ENCODE measurements at places on chromosomes 6 and 20.

- DNase-seq, result no peak
Observed at GRCh38 chr20:20497242-20497978, 129.5 kb downstream of the INSM1 start.

DNA sequence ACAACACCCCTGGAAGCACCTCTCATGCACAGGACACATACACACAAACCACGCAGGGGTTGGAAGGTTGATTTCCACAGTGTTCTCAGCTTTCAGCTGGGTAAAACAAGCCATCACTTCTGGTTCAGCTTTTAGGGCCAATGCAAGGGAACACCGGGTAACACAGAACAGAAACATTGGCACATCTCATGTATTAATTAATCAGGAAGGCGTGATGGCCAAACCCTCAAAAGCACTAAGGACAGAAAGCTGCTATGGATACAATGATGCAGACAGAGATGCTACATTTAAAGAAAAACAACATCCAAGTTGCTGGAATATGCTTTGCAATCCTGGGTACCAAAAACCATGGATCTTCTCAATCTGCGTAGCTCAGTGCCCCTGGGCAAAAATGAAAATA lies 104.3 kb upstream of the BEND6 start:
- DNase-seq, result no peak

DNA sequence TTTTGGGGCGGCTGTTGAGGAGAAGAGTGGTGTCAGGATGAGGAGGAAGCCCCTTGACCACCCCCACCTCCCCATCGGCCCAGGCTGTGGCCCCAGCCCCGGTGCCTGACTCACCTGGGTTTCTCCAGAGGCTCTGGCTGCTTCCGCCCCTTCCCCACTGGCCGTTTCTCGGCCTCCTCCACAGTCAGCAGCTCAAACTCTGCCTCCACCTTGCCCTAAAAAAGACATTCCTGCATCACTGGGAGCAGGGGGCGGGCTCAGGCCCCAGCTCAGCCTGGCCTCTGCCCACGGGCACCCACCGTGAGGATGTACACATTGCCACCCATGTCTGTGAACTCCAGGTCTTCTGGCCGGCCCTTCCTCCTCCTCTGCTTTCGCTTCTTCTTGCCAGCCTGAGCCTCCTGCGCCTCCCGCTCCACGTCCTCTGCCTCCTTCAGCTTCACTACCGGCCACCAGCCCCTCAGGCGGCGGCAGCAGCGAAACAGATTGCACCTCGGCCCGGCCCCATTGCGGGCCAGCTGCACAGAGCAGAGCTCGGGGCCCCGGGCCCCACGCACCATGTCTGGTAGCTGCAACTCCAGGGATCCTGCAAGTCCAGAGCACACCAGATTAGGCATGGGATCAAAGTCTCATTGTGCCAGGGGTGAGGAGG lies 17.3 kb downstream of the ERGIC3 start:
- DNase-seq, result no peak

DNA sequence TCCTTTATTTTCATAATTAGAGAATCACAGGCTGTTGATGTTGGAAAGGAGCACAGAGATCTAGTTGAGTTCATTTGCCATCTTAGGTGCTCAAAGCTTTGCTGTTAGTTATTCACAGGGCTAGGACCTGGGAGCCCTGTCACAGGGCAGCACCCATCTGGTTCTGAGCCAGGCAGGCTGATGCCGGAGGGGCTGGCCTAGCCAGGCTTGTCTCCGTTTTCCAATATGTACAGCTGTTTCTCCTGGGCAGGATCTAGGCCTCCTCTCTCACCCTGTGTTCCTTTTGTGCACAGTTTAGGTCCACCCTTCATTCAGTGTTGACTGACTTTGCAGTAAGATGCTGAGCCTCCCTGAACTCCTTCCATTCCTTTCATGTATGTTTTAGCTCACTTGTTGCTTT lies 33.4 kb downstream of the LRRC1 start:
- DNase-seq, result no peak

- no peak for DNase-seq
Observed at GRCh38 chr6:47478233-47479139, 897 bp downstream of the CD2AP start.

DNA sequence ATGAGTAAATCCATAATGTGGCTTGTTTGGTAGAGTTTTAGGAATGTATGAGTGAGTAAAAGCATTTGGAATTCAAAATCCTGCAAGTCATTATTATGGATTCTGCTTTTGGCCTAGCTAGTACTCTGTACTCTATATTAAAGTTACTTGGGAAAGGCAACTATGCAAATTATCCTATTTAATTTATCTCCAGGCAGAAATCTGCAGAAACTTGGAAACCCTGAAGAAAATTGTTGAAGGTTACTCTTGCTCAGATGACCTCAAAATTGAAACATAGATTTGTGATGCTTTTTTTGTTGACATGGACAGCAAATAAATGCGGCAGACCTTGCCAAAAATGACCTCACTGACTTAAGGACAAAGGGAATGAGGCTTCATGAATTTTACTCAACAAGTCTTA lies 477.1 kb upstream of the EYS start:
- DNase-seq, result no peak

- DNase-seq, result no peak
Observed at GRCh38 chr6:46419576-46420002, 71.7 kb downstream of the RCAN2 start.

- DNase-seq, result no peak
Observed at GRCh38 chr6:75788894-75789293, 39.9 kb downstream of the MYO6 start.

GRCh38 chr6:114874410-114874809 lies 531.6 kb upstream of the HS3ST5 start:
- DNase-seq, result no peak

GRCh38 chr6:84065693-84066290 lies 32.2 kb downstream of the MRAP2 start:
- DNase-seq, result no peak

DNA sequence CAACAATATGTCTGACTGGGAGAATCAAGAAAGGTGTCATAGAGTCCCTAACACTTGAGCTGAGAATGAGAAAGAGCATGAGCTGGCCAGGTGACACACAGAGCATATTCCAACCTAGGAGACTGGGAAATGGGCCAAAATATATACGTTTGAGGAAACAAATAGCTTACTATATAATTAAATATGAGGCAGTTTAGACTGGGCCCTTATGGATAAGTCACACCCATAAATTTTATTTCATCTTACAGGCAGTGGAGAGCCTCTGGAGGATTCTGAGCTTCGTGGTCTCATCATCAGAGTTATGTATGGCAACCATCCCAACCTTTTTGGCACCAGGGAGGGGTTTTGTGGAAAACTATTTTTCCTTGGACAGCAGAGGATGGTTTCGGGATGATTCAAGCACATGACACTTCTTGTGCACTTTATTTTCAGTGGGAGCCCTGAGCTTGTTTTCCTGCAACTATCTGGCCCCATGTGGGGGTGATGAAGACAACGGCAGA lies 12.9 kb upstream of the NQO2 start:
- DNase-seq, result no peak

DNA sequence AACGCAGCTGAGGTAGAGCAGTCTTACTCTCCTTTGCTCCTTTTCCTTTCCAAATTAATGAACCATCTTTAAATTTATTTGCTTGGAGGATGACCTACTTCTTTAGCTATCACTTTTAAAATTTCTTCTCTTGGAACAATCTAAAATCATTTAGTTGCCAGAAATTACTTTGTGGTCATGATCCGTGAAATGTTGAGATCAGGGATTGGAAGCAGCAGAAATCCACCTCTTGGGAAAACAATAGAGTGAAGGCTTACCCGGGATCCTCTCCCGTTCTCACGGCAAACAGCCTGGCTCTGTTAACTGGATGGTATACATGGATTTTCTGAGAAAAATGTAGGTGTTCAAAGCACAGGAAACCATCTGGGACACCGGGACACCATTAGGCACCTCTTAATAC lies 7.7 kb downstream of the AKAP12 start:
- no peak for DNase-seq

GRCh38 chr6:340991-341827 lies 48.9 kb downstream of the DUSP22 start:
- no peak for DNase-seq

DNA sequence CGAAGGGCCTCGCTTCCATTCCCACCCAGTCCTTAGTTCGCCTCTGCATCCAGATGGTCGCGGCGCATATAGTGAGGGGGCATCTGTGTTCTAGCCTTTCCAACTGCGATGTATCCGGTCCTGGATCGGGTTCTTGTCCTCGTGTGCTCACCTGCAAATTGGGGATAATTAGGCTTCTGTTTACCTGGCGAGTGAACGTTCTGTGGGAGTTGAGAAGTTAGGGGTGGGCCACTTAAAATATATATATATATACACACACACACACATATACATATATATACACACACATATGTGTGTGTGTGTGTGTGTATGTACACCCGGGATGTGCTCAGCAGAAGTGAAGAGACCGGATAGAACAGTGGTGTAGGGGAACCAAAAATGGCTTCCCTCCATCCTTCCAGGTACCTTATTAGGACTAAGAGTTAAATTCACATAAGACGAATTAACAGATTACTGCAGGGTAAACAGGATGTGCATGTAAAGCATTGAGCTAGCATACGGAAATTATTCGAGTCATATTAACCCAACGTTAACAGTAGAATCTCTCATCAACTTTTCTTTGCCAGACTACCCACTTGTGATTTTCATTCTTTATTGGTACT lies 537 bp downstream of the CSTF1 start:
- DNase-seq, result no peak

- DNase-seq, result no peak
Observed at GRCh38 chr6:19037607-19038006, 650.5 kb downstream of the RNF144B start.

- no peak for DNase-seq
Observed at GRCh38 chr6:157185986-157186385, 137.3 kb downstream of the TMEM242 start.

DNA sequence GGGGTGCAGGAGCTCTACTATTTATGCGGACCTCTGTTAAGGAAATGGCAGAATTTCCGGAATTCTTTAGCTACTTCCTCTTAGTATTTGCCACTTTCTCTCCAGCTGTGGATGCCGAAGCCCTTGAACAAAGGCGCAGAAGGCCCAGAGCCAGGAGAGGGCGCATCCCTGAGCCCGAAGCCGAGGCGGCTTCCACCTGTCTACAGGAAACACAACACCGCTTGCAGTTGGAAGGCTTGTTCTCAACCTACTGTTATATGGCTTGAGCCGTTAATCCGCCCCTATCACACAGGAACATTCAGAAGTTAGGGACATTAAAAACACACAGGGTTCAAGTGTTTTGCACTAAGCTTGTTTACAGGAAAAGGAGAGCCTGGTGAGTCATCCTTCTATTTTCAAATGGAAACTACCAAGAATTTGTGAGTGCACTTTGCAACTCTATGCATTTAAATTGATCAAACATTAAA lies 417.1 kb downstream of the BCKDHB start:
- DNase-seq, result no peak

GRCh38 chr6:50826803-50827202 lies 8.1 kb downstream of the TFAP2B start:
- DNase-seq, result no peak

DNA sequence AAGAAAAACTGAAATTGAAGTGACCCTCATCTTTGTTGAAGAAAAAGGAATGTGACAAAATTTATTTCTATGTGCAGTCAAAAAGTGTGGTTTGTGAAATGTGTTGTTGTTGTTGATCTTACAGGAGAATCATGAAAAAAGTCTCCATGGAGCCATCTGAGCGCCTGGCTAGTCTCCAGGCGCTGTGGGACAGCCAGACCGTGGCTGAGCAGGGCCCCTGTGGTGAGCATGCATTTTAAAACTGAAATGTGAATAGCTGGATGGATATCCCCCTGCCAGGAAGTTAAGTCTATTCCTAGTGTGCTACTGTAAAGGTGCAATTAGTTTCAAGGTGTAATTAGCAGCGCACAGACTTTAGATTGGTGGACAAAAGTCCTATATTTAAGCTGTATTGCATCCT lies 170.6 kb downstream of the CARMIL1 start:
- no peak for DNase-seq

DNA sequence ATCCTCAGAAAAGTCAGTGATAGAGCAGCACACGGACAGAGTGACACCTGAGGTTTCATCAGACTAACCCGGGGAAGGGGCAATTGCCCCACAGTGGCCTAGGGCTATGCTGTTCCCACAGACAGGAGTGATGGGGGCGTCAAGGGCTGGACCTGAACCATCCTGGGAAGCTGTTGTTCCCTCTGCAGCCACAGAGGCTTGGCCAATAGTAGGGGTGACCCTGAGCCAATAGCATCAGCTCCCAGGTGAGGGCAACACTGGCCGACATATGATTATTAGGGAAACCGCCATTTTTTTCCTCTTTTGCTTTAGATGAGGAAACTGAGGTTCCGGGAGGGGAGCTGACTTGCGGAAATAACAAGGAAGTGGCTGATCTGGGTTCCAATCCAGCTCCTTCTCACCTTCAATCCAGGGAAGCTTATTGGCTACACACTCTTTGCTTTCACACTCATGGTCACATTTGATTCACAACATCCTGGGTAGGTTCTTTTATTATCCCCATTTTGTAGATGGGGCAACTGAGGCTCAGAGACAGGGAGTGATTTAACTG lies 126.0 kb downstream of the BMP7 start:
- no peak for DNase-seq

GRCh38 chr6:71367756-71368155 lies 79.1 kb downstream of the OGFRL1 start:
- no peak for DNase-seq

DNA sequence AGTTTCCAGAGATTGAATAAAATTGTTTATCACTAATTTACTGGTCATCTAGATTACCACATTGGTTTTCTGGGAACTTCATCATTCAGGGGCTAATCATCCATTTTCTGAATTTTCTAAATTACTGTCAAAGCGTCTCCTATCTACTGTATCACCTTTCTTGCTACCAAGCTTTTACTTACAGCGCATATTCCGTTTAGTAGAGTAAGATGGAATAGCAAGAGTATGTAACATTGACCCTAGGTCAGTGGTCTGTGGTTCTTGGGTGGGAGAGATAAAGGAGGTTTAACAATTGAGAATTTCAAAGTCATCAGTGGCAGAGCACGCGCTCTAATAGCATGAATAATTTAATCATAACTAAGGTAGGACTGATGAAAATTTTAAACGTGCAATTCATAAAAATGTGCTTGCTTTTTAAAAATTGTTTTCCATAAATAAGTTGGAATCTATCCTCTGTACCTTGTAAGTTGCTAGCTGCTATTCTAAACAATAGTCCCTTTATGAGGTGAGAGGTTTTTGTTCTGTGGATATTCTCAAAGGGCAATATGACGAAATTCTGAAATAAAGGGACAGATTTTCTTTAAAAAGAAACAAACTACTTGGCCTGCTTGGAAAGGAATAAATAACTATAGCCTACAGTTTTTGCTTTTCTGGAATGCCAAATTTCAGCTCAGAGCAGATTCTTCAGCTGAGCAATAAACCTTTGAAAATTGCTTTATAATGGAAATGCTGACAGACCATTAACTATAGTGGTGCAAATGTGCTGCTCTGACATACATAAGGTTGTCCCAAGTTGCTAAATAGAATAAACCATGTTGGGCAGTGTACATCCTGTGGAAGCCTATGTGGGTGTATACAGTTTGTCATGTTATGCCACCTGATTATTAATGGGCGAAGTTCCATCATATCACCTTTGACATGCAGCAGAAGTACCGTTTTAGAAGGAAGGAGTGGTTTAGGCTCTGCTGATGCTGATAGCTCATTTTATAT lies 84.1 kb downstream of the ZFAND3 start:
- no peak for DNase-seq

Measured in stimulated activated CD4-positive, alpha-beta T cell treated with anti-CD3 and anti-CD28 coated beads, Interleukin-15, amount 100 ng/mL, for 1 hour (primary cell).